Fibroblast of skin of left quadriceps (primary cell): ENCODE measurements at places on chromosomes 7 and 10.

DNA sequence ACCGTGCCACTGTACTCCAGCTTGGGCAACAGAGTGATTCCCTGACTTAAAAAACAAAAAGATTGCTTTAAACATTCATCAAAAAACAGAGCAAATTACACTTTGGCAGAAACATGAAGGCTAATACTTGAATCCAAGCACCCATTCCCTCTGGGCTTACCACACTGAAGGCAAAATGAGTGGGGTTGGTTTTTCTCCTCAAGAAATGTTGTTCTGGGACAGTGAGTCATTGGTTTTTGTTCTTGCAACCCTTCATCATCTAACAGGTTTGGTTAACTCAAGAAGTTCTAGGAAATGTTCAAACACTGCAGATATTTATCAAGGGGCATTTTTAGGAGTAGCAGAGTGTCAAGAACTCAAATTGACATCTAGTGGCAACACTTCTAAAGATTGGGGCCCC lies 60.5 kb downstream of the KIAA1217 start:
- DNase-seq = no peak

DNA sequence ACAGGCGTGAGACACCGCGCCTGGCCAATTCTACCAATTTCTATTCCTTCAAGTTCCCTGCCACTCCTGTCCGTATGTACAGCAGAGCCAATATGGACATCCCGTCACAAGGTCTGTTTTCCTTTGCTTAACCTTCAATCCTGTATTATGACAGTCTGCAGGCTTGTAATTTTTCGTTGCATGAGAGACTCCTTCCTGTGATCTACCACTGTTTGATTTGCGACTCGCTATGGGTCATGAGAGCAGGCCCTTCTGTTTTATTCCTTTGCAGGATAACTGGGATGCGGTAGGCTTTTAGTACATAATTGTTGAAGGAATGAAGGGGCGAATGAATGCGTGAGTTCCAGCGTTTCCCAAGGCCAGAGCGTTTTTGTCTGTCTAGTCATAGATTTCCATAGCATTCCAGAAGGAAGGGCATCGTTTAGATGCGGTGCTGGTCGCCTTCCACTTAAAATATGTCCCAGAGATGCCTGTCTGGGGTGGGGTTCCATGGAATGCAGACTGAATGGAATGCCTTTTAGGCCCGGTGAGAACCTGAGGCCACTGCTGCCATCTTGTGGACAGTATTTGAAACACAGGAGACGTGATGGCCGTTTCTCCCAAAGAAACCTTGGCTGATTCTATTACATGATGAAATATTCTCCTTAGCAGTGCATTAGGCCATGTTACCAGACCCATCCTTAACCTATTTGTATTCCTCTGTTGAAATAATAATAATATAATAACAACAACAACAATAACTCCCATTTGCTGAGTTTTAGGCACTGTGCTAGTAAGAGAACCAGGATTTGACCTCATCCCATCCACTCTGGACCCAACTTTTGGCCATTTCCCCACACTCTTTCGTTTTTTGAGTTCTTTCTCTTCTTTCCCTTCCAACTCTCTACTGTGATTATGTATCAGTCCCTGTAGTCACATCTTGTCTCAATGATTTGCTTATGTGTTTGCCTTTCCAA lies 193.2 kb downstream of the MYOF start:
- DNase-seq = peak; percentile 91

GRCh38 chr10:61642676-61643075 lies 20.1 kb upstream of the CABCOCO1 start:
- no peak for DNase-seq

DNA sequence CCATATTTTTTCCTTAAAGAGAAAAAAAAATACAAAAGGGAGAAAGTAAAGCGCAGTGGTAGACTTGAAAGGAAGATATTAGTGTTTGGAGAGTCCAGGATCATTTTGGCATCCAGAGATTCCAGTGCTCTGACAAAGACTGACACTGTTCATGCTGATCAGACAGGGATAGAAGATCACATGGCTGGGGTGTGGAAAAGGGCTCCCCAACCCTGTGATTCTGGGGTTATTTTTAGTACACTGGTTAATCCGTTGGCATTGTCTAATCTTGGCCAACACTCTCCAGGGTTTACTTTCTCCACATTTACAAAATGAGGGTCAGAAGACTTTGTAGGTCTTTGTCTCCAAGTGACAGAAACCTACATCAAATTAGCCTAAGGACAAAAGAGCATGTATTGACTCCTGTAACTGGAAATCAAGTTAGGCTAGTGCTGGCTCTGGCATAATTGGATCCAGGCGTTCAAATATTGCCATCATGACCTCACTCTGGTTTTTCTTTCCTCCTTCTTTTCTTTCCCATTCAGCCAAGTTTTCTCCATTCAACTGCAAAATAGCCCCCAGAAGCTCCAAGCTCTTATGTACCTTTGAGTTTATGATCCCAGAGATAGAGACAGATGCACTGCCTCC lies 181.6 kb downstream of the PHTF2 start:
- no peak for DNase-seq

DNA sequence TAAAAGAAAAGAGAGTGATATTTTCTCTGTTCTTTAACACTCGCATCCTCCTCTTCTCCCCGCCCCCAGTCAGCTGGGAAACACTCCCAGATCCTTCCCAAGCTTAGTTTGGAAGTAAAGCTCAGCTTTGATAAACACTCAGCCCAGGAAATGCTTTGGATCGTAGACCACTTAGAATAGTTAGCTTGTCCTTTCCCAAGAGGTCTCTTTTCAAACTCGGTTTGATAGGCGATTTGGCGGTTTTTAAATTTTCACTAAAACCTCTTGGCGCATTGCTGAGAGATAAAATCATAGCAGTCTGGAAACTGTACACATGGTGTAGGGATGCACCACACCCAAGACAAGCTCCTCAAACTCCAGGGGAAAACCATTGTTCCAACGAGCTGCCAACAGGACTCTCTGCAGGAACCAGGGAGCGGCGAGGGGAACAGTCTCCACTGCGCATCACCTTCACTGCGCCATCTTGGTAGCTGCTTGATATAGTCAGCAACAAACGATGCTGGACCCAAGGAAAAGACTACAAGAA lies 22.3 kb downstream of the SMURF1 start:
- DNase-seq = no peak

DNA sequence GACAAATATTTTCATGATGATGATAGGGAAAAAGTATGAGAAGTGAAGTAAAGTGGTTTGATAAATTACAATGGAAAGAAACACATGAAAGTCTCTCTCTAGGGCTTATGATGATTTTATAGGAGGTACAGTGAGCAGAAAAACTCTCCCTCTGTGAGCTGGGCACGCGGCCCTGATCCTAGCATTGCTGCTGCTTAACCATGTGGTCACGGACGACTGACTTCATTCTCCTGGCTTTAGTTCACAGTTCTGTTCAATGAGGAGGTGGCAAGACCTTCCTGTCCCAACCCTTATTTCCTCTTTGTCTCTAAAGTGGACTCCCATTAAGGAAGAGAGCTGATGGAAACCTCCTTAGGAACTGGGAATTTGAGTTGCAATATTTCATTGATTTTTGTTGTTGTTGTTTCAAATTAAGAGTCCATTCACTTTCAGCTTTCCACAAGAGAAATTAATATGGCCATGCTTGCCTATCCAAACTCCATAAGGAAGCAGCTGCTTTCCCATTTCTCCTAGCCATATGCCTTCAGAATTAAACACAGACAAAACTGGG lies 8.2 kb upstream of the PON3 start:
- DNase-seq = no peak
